NCI-H1048 (cell line): ENCODE measurements at places on chromosomes 12 and 14.

DNA sequence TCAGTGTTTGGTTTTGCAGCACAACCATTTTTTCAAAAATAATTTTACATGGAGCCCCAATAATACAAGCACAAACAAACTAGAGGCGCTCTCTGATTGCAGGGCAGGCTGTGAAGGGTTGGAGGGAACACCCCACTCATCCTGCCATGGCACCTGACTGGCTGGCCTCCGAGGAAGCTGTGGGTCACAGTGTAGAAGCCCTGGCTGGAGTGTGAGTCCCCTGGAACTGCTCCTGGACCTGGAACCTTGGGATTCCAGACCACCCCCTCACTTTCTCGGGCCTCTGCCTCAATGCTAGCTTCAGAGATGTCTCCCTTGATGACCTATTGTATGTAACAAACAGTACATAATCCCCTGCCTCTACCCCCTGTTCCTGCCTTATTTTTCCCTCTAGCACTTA, 14.8 kb upstream of the SERPINA12 start:
- no peak for DNase-seq

- DNase-seq = no peak
Observed at GRCh38 chr12:89411846-89412245, 59.5 kb upstream of the DUSP6 start.

- DNase-seq = no peak
Observed at GRCh38 chr12:98725476-98726247, 80.6 kb downstream of the APAF1 start.

DNA sequence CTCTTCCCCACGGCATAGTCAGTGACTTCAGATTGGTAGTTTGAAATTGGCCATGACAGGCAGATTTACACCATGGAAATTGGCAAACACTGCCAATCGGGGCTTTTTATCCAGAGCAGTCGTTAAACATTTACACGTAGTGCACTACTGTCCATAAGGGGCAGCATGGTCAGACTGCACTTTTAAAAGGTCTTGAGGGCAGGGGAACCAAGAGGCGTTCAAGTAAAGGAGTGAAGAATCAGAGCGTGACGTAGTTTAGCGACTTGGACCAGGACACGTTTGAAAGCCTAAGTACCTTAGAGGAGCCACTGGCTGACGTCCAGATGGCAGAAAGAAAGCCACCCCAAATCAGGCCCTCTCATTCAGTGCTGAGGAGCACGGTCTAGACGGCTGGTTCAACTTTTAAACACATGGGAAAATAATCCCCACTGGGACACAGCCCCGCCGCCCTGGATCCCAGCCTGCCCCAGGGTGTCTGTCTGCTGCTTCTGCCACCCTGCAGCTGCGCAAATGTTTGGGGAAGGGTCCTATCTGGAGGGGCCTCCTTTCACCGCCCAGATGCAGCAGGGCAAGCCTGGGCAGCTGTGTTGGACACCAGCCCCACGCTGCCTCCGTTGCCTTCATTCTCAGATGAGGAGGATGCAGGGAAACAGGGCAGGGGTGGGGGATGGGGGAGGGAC, 52.5 kb upstream of the PPP2R5C start:
- DNase-seq = no peak

- no peak for DNase-seq
Observed at GRCh38 chr14:68654471-68654941, 138.4 kb downstream of the ZFP36L1 start.

DNA sequence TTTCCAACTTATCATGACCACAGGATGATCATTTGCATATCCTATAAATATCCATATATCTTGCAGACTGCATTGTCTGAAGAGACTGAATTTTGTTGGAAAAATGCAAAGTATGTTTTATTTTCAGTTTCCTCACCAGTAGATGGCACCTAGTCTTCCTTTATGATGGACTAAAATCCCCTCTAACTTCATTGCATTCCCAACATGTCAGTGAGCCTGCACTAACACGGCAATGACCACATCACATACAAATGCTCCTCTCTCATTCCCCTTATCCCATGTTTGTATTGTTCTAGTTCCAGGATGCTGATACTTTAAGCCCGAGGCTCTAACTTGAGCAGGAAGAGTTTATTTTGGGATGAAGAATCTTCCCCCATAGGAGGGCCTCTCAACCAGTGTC, 24.7 kb upstream of the MYBPC1 start:
- peak; percentile 12 for DNase-seq

DNA sequence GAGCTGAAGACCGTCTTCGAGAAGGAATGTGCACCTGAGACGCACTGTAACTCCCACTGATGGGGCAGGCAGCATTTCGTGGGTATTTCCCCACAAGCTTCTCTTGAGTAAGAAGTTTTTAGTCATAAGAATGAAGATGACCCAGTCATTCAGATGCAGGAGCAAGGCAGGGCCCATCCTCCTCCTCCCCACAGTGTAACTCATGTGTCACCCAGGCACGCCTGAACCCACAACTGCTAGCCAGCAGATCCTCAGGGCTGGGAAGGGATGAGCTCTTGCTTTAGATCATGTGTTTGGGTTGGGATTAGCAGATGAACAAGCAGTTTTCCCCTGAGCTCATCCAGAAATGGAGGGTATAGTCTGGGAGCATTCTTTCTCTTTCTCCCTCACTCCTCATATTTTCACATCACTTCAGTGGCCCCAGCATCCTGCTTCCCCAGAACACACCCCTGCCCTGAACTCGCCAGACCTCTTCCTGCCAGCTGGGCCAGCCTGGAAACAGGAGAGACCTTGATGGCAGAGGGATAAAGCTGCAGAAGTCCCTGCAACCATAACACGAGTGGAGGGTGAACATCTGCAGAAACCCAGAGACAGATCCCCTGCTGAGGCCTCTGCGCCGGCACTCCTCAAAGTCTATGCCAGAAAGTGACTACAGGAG, 73.3 kb downstream of the B4GALNT3 start:
- DNase-seq = no peak

- DNase-seq = no peak
Observed at GRCh38 chr12:28909291-28909690, 239.8 kb upstream of the FAR2 start.

DNA sequence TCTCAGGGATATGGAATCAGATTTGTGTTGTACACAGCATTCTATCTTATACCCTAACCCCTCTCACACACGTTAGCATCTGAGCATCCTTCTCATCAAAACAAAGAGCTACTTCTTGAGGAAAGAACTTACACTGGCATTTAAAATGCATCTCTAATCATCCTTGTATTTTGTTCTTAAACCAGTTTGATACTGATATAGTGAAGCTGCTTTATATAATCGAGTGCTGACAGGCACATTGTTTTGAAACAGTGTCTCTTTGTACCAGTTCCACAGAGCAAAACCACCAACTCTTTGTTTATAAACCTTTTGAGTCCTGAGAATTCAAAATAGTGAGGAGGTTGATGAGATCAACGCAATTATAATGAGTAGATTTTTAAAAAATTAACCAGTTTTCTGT, 8.8 kb downstream of the GPR33 start:
- DNase-seq = no peak

DNA sequence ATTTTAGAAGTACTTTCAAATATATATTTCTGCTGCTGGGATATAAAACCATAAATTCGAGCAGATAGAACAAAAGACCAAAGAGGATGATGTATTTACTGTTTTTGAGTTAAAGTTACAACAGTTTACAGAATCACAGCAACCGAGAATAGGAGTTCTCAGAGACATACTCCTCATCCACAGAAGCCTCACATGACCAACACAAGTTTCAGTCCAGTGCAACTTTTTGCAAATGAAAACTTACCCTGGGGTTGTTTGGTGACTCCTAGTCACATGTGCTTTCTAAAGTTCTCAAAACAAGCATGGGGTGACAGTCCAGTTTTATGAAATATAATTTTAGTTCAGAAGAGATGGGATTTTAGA, 117.1 kb downstream of the PRKCH start:
- DNase-seq = no peak

DNA sequence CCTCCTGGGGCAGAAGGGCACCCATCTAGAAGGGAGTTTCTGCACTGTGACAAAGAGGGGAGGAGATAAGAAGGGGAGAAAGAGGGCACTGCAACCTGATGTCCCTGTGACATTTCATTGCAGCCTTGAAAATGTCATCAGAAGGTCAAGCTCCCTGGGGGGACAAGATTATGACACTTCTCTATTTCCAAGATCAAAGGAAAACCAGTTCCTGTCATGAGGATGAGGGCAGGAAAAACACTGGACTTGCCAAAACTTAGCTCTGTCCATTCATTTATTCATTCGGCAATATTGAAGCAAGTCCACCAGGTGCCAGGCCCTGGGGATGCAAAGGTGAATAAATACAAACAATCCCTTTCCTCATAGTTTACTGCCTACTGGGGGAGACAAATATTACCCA, 138.4 kb upstream of the CDKN3 start:
- DNase-seq = no peak

- DNase-seq = no peak
Observed at GRCh38 chr12:75959060-75959459, 72.5 kb downstream of the PHLDA1 start.

- DNase-seq = no peak
Observed at GRCh38 chr12:7108796-7109571, at the start of gene C1RL. TSS of gene C1RL (minus strand) at chr12:7109214. CDS start at chr12:7109180, 34 bp downstream.

DNA sequence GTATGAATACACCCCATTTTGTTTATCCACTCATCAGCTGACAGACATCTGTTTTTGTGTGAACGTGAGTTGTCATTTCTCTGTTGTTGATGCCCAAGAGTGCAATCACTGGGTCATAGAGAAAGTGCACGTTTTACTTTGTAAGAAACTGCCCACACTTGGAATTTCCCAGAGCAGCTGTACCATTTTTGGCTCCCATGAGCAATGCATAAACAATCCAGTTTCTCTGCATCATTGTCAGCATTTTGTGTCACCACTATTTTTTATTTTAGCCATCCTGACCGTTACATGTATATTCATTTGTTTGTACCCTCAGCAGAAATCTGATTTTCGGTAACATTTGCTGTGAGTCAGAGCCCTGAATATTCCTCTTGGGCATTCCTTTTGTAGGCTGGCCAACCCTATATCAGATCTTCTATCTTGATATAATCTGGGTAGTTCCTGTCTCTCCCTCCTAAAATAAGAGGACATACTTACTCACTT, 62.7 kb downstream of the RBM19 start:
- DNase-seq = no peak

GRCh38 chr12:71610031-71610795, 53.4 kb downstream of the ZFC3H1 start:
- DNase-seq = no peak

DNA sequence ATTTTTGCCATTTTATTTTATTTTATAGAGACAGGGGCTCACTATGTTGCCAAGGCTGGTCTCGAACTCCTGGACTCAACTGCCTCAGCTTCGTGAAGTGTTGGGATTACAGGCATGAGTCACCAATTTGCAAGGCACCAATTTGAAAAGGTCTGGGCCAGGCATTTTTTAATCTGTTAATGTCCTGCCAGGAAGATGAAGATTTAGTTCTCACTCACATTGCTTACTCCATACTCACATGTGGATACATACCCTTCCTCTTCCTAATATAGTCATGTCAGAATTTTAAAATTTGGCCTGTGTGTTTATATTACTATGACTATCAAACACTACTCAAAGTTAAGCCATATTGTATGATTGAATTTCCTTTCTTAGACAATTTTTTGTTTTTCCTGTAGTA, 15.3 kb upstream of the EML1 start:
- DNase-seq = no peak

DNA sequence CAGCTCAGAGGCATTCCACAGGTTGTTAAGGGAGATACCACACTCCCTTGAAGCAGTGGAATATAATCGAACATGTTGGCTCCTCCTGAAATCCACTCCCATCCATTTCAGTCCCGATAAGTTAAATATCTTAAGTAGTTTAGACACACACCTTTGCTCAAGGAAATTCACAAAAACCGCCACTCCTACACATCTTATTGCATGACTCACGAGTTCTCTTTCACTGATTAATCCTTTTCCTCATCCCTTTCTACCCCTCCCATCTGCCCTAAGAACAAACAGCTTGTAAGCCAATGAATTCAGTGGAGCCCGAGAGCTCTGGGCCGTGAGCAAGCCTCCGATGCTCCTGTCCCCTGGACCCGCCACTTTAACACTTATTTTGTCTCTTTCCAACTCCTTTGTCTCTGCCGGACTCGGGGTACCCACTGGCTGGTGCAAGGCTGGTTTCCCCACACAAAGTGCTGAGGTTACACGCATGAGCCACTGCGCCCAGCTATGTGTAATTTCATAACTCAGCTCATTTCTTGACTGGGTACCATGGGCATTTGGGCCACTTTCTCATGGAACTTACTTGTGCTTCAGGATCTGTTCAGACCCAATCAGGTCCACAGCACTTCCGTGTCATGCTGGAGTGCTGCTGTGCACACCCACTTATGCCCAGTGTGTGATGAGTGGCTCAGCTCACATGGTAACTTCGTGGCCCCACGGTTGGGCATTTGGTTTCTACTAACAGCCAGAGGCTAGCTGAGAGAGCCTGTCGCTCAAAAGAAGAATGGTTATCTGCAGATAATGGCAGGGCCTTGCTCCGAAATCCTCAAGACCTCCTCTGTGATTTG, 171.8 kb upstream of the ALG10B start:
- no peak for DNase-seq

GRCh38 chr12:14885718-14886221, at the start of gene MGP:
TSS of gene MGP (minus strand) at chr12:14885854. CDS start at chr12:14885791, 63 bp downstream.
- no peak for DNase-seq
